NCI-H146 (cell line): ENCODE measurements at places on chromosomes 1 and 21.

DNA sequence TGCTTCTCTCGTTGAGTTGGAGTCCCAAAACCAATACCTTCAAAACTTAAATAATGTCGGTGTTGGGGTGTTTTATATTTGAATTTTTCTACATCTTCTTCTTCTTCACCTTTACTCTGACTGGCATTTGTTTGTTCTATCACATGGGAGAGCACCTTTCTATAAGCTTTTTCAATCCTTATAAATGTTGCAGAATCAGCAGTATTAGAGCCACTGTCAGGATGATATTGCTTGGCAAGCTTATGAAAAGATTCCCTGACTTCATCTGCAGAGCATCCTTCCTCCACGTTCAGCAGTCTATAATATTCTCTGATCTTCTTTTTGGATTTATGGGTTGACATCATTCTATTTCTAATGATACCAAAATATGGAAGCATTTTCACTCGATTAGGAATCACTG, 2.6 kb downstream of the DNAJC28 start:
- no peak for DNase-seq

DNA sequence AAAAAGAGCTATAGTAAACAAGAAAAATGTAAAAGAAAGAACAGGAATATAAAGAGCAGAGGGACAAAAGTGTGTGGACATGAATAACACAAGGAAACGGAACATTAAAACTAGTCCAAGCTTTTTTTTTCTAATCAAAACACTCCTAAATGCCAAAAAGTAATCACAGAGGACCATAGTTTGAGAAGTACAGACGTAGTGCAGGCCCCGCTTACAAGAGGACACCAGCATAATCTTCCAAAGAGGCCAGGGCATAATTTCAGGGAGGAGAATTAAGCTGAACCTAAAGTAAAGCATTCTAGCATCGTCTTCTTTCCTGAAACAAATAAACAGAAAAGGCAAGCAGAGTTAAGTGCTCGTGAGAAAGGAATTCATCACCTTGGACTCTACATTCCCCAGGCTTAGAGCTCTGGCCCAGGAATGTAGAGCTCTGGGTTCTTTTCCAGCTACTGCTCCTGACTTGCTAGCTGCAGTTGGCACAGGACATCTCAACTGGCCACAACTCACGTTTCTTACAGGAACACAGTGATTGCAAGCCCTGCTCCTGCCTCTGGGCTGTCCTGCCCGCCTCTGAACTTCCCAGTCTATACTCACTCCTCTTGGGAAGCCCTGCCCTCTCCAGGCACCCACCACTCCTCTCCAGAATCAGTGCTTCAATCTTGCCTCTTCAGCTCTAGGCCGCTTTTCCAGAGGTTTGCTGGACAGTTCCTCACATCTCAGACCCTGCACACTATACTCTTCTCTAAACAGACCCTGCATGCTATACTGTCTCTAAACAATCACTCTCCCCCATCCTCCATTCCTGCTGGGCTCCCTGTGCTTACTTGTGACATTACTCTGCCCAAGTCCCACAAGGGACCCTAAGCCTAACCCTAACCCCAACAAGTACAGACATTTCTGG, 9.8 kb downstream of the RGS8 start:
- DNase-seq, result no peak

DNA sequence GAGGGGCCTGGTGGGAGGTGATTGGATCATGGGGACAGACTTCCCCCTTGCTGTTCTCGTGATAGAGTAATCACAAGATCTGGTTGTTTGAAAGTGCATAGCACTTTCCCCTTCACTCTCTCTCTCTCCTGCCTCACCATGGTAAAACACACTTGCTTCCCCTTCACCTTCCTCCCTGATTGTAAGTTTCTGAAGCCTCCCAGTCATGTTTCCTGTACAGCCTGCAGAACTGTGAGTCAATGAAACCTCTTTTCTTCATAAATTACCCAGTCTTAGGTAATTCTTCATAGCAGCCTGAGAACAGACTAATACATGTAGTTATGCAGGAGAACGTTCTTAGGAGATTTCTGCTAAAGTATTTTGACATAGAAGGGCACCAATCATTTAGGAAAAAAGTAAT, 59.9 kb upstream of the FBXO28 start:
- no peak for DNase-seq

- DNase-seq, result no peak
Observed at GRCh38 chr1:210236840-210237409, 4.3 kb downstream of the SERTAD4 start.
